Urinary bladder (tissue), 4 donors: ENCODE measurements at places on chromosomes 16 and 17. TPM values are rescaled to one million over a fixed set of nuclear protein-coding genes. Genes with fewer than 3 reads are reported as not detected.

DNA sequence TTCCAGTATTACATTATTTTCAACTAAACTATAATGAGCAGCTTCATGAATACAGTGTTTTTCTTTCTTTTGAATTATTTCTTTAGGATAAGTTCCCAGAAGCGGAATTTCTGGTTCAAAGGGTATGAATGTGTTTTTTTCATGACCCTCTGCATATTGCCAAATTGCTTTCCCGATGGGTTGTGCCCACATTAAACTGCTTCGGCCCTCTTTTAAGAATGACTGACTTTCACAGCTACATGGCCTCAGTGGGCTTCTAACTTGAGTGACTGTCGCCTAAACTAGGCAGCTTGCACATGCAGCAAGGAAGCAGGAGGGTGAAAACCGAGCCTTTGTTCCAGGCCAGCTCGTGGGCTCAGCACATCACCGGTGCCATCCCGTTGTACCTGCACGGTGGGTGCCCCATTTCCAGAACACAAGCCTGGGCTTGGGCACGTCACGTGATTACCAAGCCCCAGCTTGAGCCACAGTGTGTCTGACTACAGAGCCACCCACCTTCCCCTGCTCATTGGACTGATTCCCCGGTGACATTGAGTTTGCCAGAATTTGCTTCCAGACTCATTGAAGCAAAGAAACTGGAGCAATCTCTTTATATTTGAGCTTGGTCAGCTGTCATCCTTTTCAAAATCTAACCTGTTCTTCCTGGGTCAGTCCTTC lies 112.8 kb downstream of the CLEC16A start:
- no peak for DNase-seq

DNA sequence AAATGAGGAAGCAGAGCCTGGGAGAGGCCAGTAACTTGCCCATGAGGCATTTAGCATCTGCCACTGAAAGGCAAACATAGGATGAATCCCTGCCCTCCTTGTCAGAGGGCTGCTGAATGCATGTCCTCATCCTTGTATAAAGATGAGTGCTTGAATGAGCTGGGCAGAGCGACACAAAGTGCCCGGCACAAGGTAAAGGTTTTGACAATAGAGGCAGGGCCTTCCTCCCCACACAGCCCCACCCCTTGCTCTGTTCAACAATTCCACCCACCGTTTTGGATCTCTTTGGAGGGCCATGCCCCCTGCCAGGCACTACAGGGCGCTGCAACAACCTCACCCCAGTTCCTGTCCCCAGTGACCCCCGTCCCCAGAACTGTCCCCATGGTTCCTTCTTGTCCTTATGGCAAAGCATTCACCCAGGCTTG lies 1.4 kb upstream of the KRT19 start:
- no peak for DNase-seq

DNA sequence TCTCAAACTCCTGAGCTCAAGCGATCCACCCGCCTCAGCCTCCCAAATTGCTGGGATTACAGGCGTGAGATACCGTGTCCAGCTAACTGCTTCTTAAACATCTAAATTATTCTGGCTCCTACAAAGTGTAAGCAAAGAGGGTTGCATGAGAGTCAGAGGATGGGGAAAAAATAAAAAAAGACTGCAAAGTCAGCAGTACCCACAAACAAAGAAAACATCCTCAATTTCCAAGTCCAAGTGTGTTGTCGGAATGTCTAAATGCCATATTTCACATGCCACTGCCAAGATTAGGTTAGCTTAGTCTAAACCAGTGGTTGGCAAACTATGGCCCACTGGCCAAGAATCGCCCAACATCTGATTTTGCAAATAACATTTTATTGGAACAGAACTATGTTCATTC lies 13.0 kb upstream of the PHLPP2 start:
- no peak for DNase-seq

GRCh38 chr16:28110479-28110878 lies 47.0 kb upstream of the GSG1L start:
- no peak for DNase-seq

DNA sequence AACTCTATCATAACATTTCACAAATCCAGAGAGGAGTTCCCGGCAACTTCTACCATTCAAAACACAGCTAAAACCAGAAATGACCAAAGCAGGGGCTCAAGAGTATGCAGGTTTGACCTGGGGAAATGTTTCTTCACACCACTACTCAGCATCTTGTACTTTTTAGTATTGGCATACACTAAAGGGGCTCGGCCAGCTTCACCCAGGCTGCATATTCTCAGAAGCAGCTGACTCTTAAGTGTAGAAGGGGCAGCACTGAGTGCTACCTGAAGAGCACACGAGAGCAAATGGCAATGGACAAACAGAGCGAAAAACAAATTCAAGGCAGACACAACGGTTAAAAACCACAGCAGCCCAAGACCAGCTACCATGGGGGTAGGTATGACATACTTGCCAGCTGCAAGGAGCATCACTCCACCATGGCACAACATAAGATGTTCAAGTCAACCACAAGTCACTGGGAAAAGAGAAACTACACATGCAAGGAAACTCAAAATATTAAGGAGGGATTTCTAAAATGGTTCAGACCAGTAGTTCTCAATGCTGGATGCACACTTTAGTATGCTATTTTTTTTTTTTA lies 34.4 kb downstream of the N4BP1 start:
- DNase-seq, result no peak

DNA sequence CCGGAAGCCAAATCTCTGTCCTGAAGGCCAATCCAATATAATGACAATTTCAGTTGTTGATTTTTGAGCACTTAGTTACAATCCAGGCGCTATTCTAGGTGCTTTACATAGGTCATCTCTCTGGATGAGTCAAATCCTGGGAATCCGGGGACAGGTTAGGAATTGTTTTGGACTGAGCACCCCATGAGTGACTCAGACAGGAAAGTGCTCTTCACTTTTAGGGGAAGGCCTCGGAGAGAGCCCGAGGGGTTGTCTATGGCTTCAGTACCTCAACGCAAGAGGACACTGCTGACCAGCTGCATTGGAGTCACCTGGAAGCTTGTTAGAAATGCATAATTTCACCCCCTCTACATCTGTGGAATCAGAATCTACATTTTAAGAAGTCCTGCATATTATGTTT lies 108.8 kb downstream of the IRX5 start:
- no peak for DNase-seq

The FBF1 gene
- total RNA-seq, result 10.7 TPM

The RNF43 gene
- total RNA-seq, result 2.2 TPM

DNA sequence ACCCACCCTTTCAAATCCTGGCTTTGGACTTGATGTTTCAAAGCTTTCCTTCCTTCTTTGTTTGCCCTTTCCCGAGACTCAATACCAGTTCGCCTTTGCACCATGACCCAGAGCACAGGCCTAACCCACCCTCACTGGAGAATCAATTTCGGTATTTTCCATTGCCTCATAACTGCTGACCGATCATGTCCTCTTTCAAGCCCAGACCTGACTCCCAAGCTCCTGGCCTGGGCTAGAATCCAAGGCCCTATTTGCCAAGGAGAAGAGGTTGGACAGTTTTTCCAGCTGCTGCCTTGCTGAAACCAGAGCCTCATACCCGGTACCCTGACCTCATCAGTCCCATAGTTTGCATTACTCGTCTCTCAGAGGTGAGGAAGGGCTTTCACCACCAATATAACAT lies 35.3 kb upstream of the HELZ start:
- no peak for DNase-seq

DNA sequence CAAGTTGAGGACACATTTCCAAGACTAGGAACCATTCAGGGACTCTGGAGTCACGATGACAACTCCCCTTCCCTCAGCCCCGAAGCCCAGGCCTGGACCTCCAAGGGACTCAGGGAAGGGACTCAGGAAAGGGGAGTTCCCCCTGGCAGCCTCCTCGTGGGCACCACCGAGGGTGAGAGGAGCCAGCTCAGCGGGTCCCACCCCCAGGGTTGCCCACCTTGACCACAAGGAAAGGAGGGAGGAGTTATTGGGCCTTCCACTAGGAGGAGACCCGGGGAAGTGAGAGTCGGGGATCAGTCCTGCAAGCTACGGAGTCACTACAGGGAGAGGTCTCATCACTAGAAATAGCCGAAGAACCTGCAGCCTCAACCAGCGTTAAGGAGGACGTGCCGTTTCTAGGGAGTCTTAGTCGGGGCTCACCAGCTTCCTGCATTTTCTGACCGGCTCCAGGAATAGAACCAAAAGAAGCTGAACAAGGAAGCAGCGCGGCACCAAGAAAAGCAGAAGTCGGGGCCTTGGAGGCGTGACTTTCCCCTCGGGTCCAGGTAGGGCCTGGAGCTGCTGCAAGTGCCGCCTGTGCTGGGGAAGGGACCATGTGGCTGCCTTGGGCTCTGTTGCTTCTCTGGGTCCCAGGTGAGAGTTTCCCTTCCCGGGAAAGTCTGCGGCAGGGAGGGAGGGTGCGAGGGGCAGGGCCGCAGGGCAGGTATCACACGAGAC lies at the start of gene CD300A:
CD300A (plus strand) TSS at position 524 of the 717 bp plus-strand sequence; CDS start at position 594, 70 bp downstream.
- DNase-seq, result no peak

- DNase-seq, result no peak
Measured at GRCh38 chr16:58455750-58456149, 44.2 kb upstream of the NDRG4 start.

DNA sequence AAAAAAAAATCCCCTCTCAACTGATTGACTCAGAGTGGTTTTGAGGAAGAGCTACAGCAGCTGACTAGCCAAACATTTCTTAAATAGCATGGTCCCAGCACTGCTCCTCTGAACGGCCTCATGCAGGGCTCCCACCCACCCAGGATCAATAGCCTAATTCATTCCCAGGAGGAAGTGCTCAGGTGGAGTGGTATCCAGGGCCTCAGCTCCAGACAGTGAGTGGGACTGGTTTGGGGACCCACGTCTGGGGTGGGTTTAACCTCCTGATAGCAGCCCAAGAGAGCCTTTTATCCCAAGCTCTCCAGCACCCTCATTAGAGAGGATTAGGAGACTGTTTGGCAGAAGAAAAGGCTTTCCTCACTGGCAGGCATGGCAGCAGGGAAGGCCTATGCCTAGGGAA lies 68.5 kb upstream of the CDH5 start:
- DNase-seq, result no peak
